ENCODE measurements at places on chromosomes 13 and 19. TPM values are rescaled to one million over a fixed set of nuclear protein-coding genes. Genes with fewer than 3 reads are reported as not detected.

The GJB2 gene
- not detected for total RNA-seq

The TGFBR3L gene
- 0.69 TPM for total RNA-seq

The C3 gene
- 0.69 TPM for total RNA-seq

The B3GNT3 gene
- not detected for total RNA-seq

The TNFSF9 gene
- total RNA-seq, result 6.9 TPM
